ENCODE measurements at places on chromosomes 6 and 20. TPM values are rescaled to one million over a fixed set of nuclear protein-coding genes. Genes with fewer than 3 reads are reported as not detected.

The NCOA7 gene
- total RNA-seq, result 24.8 TPM

The TNF gene
- 0.92 TPM for total RNA-seq

The SGK1 gene
- 104 TPM for total RNA-seq

The ZNF311 gene
- total RNA-seq, result 0.37 TPM

The HSPA1L gene
- total RNA-seq, result 2.6 TPM

The LHFPL5 gene
- total RNA-seq, result not detected

The C20orf202 gene
- total RNA-seq, result 0.24 TPM

DNA sequence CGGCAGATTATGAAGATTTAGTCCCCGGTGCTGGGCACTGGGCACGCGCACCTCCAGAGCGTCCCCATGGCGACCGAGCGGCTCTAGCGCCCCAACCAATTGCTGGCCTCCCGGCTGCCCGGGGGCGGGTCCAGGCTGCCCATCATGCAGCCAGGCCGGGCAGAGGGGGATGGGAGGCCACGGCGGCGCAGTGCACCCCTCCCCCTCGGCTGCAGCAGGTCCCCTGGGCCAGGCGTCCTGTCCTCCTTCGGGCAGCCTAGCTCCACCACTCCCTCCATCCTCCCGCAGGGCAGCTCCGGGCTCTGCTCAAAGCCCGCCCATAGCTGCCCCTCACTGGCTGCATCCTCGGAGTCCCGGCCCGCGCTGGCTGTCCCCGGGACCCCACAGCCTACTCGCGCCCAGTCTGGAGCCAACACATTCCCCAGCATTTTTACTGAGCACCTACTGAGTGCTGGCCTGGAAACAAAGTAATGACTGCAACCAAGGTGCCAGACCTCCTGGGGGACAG, 99.4 kb downstream of the ASXL1 start:
- DNase-seq, result peak; percentile 75

DNA sequence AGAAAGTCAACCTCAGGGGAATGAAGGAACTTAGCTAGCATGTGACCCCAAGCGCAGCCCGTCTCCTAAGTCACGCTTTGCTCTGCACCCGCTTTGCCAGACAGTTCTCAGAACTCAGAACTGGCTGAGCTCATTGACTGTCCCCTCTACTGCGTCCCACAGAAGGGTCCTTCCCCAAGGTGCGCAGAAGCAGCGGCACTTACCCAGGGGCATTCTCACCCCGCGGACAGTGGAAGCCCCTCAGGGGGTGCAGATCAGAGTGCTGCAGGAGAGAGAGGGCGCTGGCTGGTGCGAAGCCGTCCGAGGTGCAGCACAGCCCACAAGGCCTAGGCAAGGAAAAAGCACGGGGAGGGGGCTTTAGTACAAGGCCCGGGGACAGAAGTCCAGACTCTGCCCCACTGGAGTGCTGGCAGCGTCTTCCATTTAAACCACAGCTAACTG, 807 bp downstream of the SNHG17 start:
- no peak for DNase-seq

GRCh38 chr6:75397656-75398465, 95.7 kb downstream of the FILIP1 start:
- no peak for DNase-seq

DNA sequence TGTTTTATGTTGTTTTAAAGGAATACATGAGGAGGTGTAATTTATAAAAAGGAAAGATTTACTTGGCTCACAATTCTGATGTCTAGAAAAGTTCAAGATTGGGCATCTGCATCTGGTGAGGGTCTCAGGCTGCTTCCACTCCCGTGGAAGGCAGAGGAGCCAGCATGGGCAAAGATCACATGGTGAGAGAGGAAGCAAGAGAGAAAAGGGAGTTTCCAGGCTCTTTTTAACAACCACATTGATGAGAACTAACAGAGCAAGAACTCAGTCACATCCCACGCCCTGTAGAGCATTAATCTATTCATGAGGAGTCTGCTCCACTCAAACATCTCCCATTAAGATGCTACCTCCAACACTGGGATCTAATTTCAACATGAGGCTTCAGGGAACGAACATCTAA, 1666.3 kb downstream of the HACE1 start:
- DNase-seq, result no peak

DNA sequence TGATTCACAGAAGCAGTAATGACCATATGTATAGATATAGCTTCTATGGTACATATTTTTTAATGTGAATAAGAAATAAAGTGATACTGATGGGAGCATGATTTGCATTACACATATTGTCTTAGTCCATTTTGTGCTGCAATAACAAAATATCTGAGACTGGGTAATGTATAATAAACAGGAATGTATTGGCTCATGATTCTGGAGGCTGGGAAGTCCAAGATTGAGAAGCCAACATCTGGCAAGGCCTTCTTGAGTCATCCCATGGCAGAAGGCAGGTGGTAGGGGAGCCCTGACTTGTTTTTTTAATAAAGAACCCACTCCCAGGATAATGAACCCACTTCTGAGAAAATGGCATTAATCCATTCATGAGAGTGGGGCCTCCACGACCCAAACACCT, 185.6 kb upstream of the RREB1 start:
- DNase-seq, result no peak

- no peak for DNase-seq
Observed at GRCh38 chr6:106799031-106799894, 169.9 kb downstream of the QRSL1 start.

GRCh38 chr20:59788811-59789397, 144.5 kb downstream of the SYCP2 start:
- no peak for DNase-seq

DNA sequence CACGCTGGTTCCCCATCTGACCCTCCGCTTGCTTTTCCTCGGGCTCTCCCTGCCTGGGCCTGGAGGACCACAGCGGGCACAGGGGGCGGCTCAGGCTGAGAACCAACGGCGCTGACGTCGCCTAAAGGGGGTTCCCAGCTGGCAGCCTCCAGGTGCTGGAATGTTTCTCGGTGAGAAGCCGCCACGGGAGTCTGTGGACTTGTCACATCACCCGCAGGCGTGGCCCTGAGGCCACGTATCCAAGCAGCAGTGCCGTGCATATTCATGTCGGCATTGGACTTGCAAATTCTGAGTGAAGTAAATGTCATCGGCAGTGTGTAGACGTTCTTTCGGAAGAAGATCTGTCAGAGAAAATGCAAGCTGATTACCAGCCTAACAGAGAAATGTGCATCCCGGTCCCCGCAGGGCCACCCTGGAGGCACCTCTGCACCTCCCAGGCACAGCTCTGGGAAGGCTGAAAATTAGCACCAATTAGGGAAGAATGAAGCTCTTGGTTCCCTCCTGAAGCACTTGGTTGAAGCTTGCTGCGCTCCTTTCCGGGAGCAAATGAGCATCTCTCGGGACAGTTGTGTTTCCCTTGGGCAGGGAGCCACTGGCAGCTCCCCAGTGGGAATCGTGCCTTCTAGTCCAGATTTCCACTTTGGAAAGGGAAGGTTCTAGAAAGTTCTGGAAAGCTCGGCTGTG, 24.3 kb downstream of the NTSR1 start:
- DNase-seq, result no peak

DNA sequence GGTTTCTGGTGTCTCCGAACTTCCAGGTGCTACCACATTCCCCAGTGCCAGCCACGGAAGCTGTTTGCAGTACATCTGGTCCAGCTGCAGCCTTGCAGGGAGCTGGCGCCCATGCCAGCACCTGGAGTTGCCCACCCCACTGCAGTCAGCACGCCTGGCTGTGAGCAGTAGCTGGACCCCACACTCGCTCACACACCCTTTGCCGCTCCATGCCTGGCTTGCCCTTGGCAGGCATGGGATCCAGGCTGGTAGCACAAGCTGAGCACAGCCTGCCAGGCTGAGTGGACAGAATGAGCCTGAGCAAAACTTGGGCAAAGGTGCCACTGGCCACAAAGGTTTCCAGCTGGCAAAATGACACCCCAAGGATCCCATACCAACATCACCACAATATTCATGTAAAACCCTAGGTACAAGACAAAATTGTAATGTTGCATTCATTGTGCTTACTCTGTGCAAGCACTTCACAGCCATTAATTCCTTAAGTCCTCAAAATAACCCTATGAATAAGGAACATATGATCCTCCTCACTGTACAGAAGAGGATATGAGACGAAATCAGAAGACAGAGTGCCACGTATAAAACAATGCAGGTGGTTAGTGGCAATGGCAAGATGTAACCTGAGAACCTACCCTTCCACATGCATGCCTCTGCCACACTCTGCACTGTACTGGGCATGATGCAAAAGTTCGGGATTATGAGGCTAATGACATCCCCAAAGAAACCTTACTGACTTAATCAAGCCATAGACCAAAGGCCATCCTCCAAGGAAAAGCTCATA, 18.3 kb downstream of the KIF16B start:
- no peak for DNase-seq

- DNase-seq, result no peak
Observed at GRCh38 chr6:135876058-135876457, 24.6 kb downstream of the PDE7B start.

DNA sequence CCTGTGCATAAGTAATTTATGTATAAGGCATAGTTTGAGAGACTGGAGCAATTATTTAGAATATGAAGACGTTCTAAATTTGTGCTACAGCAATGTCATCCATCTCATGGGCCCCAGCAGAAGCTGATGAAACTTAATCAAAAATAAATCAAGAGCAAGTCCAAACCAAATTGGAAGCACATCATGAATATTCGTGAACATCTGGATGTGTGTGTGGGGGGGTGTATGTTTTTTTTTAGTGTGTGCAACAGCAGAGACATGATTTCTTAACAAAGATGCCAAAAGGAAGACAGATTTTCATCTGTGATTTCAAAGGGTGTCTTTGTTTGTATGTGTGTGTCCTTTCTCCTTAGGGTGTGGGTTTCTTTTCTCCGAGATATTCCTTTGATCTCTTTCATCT, 58.9 kb downstream of the SASH1 start:
- DNase-seq, result no peak

DNA sequence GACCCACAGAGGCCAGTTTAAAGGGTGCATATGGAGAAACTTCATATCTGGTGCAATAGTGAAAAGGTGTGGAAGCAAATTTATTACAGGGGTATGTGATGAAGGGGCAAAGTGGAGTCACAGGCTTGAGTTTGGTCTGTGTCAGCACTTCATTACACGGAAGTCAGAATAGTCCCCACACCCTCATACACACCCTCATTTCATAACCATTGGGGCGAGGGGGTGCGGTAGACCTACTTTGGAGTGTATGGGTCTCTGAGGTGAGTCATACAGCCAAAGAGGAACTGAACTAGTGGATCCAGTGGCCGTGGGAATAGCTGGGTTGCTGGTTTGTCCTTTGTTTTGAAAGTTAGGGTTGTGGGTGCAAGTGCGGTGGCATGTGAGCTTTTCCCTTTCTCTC, 3.3 kb downstream of the TM9SF4 start:
- DNase-seq, result peak; percentile 40

- no peak for DNase-seq
Observed at GRCh38 chr6:42459888-42460287, 8.2 kb upstream of the TRERF1 start.

GRCh38 chr6:134980846-134981245, 30.9 kb upstream of the ALDH8A1 start:
- DNase-seq, result no peak

- DNase-seq, result no peak
Observed at GRCh38 chr6:134674562-134674961, 275.3 kb downstream of the ALDH8A1 start.

DNA sequence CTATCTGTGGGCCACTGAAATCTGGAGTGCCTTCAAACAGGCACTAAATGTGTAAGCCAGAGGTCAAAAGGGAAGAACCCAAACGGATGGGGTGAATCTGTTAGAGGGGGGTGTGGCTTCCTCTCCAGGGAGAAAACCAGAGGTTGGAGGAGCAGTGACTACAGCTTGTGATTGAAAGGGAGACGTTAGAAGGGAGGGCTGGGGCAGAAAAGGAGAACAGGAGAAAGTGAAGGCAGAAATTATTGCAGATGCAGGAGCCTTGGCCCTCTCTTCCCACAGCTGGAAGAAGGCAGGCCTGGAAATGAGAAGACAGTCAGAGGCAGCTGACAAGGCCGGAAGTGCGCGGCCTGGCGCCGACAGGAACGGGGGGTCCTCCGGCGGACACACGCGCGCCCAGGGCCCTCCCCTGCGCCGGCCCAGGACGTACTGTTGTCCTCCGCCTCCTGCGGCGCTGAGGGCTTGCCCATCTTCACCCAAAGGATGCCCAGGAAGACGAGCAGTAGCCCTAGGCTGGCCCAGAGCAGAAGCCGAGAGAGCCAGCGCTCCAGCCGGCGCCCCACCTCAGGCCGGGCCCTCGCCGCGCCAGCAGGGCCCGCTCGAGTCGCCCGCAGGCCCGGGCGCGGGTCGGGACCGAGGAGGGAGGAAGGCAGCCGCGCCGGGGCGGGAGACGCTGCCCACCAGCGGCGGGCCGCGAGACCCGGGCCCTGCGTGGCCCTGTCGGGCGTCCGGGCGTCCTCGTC, 806 bp downstream of the LEMD2 start:
- peak; percentile 86 for DNase-seq

- DNase-seq, result no peak
Observed at GRCh38 chr6:156933201-156934068, 156.3 kb downstream of the ARID1B start.

All from left cardiac atrium (tissue), 4 donors.